ENCODE measurements at places on chromosomes 2 and 18.

DNA sequence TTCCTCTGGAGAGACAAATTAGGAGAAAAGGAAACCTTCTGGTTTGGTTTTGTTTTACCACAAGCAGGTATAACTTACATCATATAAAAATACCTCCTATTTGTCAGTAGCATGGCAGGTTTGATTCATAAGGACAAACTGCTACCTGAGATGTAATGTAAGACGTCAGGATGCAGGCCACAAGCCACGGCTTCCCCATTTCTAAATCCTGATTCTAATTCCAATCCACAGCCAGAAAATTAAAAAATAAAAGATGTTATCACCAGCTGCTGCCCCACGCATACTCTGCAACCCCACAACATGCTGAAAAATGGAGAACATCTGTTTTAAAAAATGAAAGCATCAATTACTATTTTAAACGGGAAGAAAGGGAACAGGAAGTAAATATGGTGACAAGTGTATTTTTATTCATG, 197.6 kb downstream of the BCL11A start:
- no peak for DNase-seq

- DNase-seq: no peak
These were observed 60.6 kb downstream of the GBX2 start for GRCh38 chr2:236107536-236107935.

DNA sequence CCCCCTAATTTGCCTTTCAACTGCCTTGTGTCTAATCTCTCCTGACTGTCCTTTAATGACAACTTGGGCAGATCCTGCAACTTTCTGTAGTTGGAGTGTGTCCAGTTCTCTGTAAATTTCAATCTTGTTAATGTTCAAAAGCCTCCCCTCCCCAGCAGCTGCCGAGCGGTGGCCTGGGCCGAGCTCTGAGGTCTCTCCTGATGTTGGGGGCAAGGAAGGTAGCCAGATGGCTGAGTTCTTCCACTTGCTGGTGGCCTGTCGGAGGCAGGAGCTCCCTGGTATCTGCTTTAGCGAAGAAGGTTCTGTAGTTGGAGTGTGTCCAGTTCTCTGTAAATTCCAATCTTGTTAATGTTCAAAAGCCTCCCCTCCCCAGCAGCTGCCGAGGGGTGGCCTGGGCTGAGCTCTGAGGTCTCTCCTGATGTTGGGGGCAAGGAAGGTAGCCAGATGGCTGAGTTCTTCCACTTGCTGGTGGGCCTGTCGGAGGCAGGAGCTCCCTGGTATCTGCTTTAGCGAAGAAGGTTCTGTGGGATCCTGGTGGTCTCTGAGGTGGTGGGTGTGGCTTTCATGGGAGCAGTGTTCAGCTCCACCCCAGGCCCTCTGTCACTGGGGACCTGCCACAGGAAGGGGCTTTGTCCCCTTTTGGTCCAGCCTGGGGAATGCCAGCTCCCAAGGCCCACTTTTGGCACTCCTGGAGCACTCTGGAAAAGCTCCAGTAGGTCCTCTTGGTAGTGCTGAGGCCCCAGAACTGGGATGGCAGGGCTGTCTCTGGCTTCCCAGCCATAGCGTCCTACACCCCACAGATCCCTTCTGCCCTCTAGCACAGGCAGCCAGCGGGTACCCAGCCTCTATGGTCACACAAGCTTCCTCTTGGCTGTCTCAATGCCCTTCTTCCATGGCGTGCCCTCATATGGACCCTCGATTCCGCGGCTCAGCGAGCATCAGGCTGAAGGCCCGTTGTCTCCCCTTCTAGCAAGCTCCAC, 211.9 kb downstream of the ALPK2 start:
- no peak for DNase-seq

GRCh38 chr2:109355192-109355843, 226.3 kb downstream of the SH3RF3 start:
- DNase-seq: no peak

DNA sequence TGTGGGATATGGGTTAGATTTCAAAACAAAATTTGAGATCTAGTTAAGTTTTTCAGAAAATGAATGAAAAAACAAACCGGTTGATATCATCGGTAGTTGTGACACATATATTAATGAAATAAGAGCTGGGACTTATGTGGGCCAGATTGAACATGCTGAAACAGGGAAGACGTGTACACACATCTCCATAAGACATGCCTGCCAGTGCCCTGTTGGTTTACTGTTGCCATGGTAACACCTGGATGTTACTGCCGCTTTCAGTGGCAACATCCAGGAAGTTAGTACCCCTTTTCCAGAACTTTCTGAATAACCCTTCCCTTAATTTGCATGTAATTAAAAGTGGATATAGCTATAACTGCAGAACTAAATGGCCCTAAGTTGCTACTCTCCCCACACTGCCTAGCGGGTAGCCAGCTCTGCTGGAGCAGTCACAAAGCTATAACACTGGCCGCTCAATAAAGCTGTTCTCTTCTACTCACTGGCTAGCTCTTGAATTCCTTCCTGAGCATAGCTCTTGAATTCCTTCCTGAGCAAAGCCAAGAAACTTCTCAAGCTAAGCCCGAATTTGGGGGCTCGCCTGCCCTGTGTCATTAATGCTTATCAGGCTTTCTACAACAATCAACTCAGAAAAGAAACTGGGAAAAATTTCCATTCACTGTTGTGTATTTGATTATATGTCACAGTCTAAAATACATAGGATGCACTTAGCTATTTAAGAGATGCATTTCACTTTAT, 776.3 kb upstream of the CDH7 start:
- peak; percentile 33 for DNase-seq

- DNase-seq: no peak
These were observed 772.2 kb upstream of the ZEB2 start for GRCh38 chr2:145292166-145292565.

DNA sequence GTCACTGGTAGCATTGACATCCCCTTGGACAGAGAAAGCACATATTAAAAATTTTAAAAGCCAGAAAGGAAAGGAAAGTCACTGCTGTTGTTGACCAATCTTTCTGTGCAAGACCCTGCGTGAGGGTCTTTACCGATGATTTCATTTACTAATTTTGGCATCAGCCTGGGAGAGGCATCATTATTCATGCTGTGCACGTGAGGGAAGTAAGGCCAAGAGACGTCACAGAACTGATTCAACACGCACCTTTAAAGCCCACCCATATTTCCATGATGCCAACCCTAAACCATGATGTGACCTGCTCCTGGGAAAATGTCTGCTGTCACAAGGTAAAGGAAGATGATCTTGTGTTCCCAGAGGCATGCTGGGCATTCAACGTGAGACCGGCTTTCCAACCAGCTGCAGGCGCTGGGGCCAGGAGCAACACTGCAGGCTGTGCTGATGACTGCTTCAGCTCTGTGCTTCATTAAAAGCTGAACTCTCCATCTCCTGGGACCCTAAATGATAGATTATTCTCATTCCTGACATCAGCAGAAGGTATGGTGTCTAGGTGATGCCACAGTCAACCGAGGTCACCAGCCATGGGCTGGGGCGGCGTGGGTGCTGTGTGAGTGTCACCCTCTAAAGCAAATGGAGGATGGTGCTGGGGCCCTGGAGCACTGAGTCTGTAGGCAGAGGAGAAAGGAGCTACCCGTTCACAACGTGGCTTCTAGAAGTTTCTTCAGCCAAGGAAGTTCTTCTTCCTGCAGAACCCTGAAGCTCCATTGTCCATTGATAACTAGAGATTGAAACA, 53.9 kb downstream of the TMEM18 start:
- no peak for DNase-seq

GRCh38 chr18:6591491-6591890, 138.0 kb upstream of the ARHGAP28 start:
- DNase-seq: no peak

DNA sequence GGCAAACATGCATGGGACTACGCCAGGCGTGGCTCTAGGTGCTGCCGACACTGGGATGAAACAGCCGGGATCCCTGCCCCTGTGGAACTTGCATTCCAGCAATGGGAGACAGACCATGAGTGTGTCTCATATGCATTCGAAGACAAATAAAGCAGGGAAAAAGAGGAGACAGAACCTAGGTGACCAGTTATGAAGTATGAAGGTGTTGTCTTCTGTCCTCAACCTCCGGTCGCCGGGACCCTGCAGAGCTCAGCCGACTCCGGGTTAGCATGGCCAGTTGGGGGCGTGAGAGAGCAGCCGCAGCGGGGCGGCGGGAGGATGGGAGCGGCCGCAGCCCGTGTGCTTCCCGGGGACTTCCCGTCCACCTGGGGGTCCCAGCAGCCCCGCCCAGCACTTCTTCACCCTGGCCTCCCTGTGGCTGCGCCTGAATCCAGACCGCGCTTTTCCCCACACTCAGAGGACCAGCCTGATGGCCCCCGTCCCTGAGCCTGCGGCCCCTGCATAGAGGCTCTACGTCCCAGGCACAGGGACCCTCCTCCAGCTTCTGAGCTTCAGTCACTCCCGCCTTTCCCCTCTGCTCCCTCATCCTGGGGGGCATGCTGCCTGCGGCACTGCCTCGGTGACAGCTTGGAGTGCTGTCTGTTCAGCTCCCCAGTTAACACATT, 11.4 kb downstream of the ID2 start:
- DNase-seq: peak; percentile 54

DNA sequence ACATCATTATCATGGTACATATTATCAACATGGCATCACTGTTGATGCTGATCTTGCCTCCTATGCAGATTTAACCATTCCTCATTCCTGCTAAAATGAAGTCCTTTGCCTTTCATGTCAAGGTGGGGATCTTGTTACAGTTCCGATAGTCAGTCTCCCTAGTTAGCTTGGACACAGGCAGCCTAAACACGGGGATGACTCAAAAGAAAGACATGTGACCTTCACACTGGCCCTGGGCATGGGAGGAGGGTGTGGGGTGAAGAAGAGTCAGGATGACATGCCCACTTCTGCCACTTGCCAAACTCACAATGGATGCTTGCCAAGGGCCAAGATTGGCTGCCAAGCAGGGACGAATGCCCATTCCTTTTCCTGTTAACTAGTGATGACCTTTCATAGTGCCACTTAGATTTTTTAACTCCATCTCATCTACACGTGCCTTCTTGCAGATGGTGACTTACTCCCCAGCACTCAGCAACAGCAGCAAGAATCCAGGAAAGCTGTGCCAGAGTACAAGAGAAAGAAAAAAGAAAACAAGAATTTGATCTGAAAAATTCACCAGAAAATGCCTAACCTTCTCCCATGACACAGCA, 13.9 kb upstream of the SLC1A4 start:
- no peak for DNase-seq
